Inflammatory macrophage treated with lipopolysaccharide for 1 hour (primary cell): ENCODE measurements at places on chromosomes 5 and 9.

GRCh38 chr5:88671106-88671504, 211.9 kb downstream of the MEF2C start:
- DNase-seq = no peak

GRCh38 chr5:95808686-95809413, 13.7 kb downstream of the GLRX start:
- DNase-seq = peak; percentile 95

GRCh38 chr9:32738501-32739172, 44.7 kb upstream of the TMEM215 start:
- no peak for DNase-seq

GRCh38 chr9:126309427-126310189, 17.0 kb upstream of the MVB12B start:
- DNase-seq = no peak

GRCh38 chr9:708551-709432, 132.7 kb upstream of the DMRT1 start:
- DNase-seq = no peak

GRCh38 chr9:84277646-84278045, 62.9 kb downstream of the SLC28A3 start:
- no peak for DNase-seq

DNA sequence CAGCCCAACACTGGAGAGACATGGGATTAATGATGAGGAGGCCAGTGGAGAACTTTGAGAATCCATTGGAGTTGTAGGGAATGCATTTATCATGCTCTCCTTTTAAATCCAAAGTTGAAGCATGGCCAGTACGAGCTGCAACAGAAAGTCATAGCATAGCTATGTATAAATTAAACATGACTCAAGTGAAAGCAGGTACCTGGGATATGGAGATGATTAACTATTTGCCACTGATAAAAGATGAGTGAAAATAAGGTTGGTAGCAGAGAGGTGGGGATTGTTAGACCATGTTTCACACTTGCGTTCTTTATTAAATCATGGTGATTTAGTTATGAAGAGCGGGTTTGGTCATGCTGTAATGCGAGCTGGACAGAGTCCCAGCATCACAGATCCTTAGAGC, 189.6 kb downstream of the ARHGEF28 start:
- DNase-seq = no peak

DNA sequence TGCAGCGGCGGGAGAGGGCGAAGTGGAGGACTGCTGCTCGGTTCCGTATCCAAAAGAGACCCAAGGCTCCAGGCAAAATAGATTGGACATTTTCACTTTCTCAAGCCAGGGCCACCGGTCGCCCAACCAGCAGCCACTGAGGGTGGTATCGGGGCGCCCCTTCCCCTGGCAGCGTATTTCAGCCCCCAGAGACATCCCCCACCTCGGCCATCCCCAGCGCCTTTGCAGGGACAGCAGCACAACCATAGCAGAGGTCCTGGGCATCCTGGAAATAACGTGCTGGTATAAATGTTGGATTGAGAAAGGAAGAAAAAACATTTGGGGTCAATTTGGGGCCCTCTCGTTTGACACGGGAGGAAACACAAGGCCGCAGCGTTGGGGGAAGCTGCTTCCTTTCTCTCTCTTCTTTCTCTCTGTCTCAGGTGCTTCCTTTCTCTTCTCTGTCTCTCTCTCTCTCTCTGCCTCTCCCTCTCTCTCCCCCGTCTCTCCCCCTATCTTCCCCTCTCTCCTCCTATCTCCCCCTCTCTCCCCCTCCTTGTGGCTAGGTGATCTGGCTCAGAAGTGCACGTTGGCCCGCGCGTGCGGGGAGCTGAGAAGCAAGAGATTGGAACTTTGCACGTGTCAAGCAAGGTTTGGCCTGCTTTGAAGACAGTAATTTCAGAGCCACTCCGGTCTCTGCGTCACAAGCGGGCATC, 624 bp upstream of the RETREG1 start:
- DNase-seq = no peak

DNA sequence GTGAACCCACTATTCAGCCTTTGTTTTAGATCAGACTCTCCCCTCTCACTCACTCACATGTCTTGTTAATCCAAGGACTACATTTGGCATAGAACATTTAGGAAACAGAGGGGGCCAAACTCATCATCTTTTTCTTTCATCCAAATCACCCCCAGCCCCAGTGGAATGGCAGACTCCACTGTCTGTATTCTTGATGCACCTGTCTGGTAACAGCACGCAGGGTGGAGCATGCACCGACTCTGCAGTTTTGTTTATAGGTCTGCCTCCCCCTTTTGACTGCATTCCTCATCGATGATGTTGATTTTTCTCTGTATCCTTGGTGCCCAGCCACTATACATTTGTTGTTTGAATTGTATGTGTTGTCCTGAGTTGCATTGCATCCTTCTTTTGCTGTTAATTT, 66.0 kb downstream of the ANGPTL2 start:
- no peak for DNase-seq

DNA sequence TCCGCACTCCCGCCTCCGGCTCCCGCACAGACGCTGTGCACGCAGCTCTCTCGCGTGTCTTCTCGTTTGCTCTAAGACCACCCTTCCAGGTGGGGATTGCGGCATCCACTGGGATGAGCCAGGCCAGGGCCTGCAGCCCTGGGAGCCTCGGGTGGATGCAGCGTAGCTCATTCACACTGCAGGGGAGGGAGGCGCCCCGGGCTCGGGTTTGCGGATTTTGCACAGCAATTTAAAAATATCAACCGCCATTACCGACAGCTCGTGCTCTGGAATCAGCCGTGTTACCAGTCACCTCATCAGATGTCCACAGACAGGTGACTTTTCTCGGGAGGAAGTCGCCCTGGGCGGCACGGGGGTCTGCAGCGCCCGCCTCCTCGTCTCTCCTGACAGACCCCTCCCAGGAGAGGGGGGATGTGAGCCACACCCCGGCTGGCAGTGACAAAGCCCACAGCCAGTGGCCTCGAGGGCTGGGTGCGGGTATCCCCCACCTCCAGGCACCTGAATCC, 20.8 kb upstream of the SLC6A3 start:
- DNase-seq = no peak

DNA sequence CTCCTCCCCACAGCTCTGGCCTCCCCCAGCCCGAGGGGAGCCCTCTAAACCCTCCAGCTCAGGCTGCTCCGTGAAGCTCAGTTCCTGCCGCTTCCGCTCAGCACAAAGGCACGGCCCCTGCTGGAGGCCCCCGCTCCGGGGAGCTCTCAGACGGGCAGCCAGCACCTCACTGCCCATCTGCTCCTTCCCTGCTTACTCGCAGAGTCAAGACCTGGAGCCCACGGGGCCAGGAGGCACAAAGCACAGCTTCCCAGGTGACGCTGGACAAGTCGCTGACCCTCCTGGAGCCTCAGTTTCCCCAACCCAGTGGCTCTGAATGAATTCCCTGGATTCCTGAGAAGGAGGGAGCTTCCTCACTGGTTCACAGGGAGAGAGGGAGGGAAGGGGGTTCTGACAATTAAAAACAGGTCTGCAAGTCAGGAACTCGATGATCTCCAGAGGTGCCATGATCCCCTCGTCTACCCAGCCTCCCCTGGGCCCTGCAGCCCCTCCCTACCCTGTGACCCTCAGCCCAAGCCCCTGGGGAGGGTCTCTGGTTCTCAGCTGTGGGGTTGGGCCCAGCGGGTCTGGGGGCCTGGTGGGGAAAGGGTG, 36.2 kb downstream of the VAV2 start:
- DNase-seq = no peak

DNA sequence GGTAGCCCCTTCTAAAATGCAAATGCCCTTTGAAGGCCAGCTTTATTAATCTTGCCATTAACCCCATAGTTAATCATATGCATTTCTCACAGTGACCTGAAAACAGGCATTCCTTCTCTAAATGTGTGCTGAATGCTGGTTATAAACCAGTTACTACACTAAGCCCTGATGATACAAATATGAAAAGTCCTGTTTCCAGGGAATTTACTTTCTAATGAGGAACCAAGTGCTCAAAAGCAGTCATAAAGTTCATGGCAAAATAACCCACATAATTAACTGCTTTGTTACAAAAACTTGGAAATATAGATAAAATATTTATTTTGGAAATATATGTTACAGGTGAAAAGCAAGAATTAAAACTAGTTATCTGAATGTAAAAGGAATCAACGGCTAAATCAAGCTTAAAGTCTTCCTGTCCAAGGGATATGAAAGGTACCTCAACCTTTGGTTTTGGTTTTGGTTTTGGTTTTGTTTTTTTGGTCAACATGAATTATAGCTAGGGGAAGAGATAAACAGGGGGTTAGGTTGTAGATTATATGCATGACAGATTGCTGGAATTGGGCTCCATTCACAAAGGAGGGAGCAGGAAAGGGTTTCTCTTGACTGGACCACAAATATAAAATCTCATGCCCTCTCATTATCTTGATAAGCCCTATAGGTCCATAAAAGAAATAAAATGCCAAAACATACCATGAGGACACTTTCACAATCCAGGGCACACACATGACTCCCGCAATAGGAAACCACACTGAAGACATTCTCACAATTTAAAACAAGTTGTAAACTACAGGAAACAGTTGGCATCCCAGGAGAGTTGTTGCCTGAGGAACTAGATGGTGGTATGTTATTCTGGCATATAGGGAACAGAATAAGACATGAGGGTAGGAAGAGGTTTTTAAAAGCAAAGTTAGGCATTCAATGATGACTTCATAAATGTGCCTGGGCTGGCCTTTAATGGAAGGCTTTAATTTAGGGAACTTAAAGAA, 46.7 kb upstream of the MACIR start:
- DNase-seq = peak; percentile 43

- no peak for DNase-seq
Measured at GRCh38 chr9:36815023-36815422, 219.0 kb downstream of the PAX5 start.

- DNase-seq = no peak
Measured at GRCh38 chr5:1462358-1462757, 17.1 kb upstream of the SLC6A3 start.

DNA sequence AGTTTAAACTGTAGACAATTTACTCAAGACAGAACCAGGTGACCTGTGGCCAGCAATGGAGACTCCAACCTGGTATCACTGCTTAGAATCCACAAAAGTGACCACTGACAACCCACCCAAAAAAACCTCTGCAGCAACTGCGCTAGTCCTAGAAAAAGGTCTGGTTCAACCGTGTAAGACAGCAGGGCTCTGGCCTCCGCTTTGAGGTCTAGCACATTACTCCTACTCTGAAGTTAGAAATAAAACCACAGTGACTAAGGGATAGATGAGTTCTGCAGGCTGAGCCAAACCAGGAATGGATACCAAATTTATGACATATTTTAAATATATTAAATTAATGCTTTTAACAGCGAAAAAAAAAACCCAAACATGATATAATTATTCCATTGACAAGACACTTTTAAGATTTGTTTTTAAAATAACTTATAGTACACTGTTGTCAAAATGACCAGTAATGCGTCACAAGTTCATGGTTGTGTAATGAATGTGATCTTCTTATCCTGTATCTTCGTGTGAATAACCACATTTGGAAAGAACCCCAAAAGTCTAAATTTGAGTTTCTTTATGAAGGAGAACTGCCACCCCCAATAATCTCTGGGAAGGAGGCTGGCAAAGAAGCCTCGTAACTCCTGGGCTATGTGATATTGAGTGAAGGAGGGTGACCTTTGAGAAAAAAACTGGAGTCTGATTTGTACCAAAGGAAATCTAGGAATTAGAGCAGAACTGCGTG, 101.9 kb upstream of the SLC44A1 start:
- peak; percentile 80 for DNase-seq

- DNase-seq = no peak
Measured at GRCh38 chr5:151384106-151384505, 36.7 kb upstream of the SLC36A2 start.

GRCh38 chr5:150781706-150782614, 3.4 kb downstream of the SMIM3 start:
- no peak for DNase-seq

DNA sequence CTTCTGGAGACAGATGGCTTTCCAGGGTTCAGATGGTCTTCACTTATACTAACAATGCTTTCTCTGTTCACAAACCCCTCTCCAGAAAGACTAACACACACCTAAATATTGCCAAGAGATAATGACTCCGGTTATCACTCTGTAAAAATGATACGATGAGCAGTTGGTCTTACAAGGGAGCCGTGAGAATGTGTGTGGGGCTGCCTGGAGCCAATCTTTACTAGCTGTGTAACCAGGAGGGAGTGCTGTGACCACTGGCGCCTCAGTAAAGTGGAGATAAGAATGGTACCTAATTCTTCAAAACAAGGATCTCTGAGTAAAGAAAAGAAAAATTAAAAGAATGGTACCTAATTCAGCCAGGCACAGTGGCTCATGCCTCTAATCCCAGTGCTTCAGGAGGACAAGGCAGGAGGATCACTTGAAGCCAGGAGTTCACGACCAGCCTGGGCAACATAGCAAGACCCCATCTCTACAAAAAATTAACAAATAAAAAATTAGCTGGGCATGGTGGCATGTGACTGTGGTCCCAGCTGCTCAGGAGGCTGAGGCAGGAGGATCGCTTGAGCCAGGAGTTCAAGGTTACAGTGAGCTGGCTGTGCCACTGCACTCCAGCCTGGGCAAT, 39.9 kb upstream of the IL17B start:
- no peak for DNase-seq

DNA sequence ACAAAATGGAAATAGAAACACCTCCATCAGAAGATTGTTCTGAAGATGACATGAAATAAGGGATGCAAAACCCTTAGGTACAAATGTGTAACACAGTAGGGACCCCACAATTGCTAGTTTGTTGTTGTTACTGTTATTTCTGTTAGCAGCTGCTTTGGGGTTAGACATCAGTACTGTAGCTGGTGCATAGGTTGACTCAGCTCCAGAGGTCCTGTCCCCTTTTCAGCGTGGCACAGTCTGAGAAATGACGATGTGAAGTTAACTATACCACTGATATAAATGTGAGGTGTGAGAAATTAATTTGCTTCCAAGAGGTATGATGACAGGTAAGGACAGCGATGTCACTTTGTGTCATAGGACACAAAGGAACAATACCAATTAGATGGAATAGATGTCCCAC, 384.6 kb upstream of the KLF4 start:
- no peak for DNase-seq

GRCh38 chr5:163867324-163867723, 361.9 kb downstream of the MAT2B start:
- DNase-seq = no peak

- peak; percentile 50 for DNase-seq
Measured at GRCh38 chr5:132265336-132266030, 8.0 kb downstream of the PDLIM4 start.

DNA sequence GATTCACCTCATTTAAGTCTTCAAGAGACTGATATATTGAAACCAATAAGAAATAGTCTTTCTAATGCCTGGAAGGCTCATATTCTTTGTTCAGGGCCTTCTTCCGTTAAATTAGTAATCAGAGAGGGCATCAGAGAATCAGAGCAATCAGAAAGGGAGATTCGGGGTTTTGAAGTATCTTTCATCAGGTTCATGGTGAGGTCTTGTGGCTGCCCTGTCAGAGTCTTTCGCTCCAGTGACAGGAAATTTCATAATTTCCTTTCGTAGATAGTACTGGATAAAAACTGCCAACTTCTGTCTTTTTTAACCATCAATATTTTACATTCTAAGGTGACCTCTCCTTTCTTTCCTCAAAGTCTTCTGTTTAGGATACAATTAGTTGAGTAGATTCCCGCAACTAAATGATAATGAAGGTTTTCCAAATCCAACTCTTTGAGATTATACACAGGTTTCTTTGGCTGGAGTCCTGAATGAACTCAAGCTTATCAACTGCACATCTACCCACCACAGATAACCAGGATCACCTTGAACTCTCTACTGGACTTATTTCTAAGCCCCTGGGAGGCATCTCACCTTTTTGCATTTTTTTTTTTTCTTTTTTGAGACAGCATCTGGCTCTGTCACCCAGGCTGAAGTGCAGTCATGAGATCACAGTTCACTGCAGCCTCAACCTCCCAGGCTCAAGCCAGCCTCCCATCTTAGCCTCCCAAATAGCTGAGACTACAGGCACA, 5.5 kb downstream of the IL31RA start:
- peak; percentile 62 for DNase-seq

GRCh38 chr5:41858890-41859289, 11.3 kb downstream of the OXCT1 start:
- no peak for DNase-seq
